ENCODE measurements at places on chromosomes 5 and 9.

GRCh38 chr5:58773744-58774441, 191.0 kb downstream of the RAB3C start:
- no peak for DNase-seq

- no peak for DNase-seq
Measured at GRCh38 chr9:4164356-4164755, 135.5 kb downstream of the GLIS3 start.

DNA sequence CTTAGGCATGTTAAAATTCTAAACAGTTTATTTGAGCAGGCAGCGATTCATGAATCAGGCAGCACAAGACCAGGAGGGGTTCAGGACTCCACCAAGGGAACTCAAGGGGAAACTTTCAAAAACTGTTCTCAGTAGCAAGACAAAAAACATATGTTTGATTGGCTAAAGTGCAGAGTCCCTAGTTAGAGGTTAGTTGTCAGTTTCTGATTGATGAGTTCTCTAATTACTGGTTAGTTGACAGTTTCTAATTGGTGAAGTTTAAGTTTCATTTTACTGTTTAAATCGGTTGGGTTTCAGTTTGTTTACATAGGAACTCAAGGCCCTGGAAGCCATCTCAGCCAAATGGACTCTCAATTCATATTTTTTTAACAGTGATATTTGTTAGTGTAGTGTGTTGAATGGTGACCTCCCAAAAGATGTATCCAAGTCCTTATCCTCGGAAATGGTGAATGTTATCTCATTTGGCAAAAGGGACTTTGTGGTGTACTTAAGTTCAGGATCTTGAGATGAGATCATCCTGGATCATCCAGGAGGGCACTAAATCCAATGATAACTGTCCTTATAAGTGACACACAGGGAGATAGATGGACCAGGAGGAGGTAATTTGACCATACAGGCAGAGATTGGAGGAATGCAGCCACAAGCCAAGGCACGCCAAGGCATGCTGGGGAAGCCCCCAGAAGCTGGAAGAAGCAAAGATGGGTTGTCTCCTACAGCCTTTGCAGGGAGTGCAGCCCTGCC, 219.2 kb upstream of the RAI14 start:
- DNase-seq, result no peak

DNA sequence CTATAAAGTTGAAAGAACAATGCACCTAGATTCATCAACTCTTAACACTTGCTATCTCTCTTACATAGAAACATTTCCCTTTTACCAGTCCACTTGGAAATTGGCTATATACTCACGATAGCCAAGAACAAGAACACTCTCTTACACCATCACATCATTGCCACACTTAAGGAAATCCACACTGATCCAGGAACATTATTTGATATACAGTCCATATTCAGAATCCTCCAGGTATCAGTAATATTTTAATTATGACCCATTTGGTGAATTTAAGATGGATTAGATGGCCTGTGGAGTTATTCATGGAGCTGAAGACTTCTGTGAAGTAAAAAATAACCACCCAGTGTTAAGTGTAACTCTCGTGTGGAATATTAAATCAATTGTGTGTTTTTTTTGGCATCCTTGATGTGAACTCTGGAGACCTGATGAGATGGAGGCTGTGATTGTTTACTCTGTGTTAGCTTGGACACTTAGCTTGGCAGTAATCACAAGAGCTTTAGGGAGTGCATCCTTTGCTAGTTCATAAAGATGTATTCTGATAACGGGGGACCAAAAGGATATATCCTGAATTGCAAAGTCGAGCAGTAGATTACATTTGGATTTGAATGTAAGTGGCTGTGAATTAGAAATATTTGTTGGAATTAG, 52.0 kb upstream of the ABL1 start:
- DNase-seq, result no peak

GRCh38 chr5:150055326-150056074, 30.9 kb downstream of the CSF1R start:
- DNase-seq, result no peak

DNA sequence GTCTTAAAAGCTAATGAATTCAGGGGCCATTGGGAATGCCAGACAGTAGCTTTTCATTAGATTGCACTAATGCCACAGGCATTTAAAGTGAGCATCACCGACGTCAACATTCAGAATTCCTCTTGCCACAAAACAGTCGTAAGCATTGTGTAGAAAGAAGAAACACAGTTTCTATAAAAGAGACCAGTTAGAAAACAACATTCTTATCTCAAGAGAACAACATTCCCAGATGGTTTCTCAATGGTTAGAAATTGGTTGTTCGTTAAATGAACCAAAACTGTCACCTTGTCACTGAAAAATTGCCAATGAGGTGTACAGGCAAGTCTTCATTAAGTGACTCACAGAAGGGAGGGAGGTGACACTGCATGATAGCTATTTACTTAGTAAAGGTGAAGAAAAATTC, 401.6 kb upstream of the PRR16 start:
- DNase-seq, result peak; percentile 73

- no peak for DNase-seq
Measured at GRCh38 chr9:133938086-133938485, 54.0 kb downstream of the VAV2 start.

- no peak for DNase-seq
Measured at GRCh38 chr5:150305557-150305956, 2.9 kb upstream of the ARSI start.

DNA sequence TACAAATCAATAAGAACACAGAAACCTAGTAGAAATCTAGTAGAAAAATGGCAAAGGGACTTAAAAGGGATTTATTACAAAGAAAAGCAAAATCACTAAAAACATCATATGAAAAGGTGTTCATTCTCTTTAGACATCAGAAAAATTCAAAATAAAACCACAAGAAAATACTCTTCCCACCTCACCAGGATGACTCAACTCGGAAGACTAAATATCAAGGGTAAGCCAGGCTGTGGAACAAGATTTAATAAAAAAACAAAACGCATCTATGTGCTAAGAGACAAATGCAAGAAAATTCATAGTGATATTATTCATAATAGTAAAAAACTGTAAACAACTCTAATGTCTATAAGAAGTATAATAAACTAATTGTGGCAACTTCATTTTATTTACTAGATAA, 181.6 kb upstream of the GHR start:
- DNase-seq, result no peak

GRCh38 chr5:142610176-142611001, 75.5 kb downstream of the FGF1 start:
- no peak for DNase-seq

GRCh38 chr5:174436750-174437149, 287.6 kb upstream of the MSX2 start:
- DNase-seq, result no peak

GRCh38 chr9:89777544-89777943, 172.7 kb downstream of the GADD45G start:
- no peak for DNase-seq

DNA sequence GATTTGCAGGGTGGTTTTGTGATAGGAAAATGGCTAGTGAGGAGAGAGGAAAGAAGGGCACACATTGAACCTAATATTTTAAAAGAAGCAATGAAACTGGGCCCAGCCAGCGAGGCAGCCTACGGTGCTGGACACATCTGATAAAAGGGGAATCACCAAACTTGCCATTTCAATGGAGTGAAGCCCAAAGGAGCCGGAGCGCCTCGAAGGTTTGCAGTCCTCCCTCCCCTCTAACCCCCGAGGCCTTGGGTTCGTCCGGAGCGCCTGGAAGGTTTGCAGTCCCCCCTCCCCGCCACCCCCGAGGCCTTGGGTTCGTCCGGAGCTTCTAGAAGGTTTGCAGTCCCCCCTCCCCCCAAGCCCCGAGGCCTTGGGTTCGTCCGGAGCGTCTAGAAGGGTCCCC, 132.6 kb downstream of the TENT4A start:
- no peak for DNase-seq

DNA sequence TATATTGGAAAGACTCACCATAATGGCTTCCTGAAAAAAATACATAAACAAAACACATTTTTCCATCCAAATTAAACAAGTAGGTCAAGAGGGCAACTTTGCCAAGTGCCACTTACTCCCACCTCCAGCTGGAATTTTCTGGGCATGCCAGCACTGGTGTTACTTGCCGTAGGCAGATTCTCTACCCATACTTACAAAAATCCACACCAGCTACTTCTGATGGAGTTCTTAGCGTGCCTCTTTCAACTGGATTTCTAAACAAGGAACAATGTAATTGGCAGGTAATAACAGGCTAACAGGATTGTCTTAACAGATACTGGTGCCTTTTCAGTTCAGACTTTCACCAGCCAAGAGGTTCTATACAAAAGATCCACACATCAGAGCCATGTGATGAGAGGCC, 301.4 kb downstream of the MLLT3 start:
- no peak for DNase-seq

DNA sequence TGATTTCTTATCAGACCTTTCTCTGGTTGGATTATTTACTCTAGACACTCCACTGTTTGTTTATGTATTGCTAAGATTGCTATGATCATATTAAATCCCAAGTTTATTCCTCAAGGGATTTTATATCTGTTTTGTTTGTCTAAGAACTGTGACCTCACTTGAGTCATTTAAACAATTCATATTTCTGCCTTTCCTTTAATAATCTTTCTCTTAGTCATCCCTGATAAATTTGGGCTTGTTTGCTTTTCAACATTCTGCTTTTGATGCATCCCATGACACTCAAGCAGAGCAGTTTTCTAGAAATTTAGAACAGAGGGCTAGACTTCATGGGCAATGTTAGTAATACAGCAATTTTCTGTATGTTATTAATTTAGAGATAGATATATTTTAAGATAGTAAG, 231.6 kb upstream of the TNC start:
- DNase-seq, result peak; percentile 18

DNA sequence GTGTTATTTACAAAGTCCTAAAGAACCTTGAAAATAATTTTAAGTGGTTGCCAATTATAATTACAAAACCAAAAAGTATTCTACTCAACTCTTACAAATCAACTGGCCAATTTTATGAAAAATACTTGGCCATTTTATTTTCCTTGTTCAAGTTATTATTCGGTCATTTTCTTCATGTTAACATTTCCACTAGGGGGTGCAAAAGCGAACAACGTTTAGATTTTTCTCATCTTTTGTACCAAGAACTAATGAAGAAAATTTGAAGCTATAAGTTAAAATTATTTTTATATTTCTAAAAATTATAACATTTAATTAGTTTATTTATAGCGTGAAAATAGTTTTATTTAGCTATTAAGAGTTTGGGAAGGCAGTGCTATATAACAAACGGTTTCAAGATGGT, 1453.3 kb downstream of the MAT2B start:
- no peak for DNase-seq

DNA sequence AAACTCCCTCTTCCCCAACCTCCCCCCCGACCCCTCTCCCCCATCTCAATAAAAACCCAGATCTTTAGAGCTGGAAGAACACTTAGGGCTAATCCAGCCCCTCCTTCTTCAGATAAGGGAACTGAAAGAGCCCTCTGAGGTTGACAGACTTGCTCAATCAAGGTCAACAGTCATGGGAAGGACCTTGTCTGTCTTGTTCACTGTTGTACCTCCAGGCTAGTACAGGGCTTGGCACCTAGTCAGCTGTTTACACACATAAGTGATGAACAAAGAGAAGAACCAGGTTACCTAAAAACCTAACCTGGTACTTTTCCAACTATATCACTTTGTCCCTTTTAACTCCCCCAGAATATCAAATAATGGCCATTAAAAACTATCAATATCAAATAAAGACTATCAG, 2.4 kb downstream of the TTC39B start:
- DNase-seq, result no peak

GRCh38 chr5:96855031-96855872, 21.0 kb upstream of the ERAP2 start:
- DNase-seq, result peak; percentile 50

DNA sequence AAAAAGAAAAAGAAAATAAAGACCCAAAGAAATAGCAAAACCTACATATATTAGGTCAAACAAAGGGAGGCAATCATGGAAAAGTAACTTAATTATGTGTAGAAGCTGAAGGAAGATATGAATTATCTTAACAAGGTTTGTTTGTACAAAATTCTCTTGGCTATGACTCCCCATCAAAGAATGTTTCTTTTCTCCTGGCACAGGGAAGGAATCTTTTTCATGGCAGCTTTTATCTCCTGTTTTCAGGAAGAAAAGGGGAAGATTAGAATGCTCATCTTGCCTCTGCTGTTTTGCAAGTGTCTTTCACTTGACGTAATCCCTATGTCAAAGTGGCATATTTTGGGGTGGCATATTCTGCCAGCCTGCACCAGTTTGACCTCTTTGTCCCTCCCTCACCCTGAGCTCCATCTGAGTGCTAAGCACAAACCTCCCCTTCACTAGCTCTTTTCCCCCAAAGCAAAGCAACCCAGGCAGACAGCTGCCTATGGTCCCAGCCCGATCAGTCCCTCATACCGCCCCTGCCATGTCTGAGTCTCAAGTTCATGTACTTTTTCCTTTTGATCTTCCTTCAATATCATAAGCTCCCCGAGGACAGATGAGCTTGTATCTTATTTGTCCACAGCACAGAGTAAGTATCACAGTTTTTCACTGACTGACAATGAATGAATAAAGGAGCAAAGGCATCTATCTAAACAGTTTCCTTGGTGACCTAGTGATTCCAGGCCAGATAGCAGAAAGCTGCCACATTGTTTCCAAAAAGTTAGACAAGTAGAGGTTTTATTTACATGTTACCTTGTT, 242.8 kb upstream of the ANKRD55 start:
- no peak for DNase-seq

- DNase-seq, result peak; percentile 23
Measured at GRCh38 chr9:13140843-13141592, 138.5 kb downstream of the MPDZ start.

- DNase-seq, result no peak
Measured at GRCh38 chr9:107949061-107949460, 459.5 kb upstream of the KLF4 start.

DNA sequence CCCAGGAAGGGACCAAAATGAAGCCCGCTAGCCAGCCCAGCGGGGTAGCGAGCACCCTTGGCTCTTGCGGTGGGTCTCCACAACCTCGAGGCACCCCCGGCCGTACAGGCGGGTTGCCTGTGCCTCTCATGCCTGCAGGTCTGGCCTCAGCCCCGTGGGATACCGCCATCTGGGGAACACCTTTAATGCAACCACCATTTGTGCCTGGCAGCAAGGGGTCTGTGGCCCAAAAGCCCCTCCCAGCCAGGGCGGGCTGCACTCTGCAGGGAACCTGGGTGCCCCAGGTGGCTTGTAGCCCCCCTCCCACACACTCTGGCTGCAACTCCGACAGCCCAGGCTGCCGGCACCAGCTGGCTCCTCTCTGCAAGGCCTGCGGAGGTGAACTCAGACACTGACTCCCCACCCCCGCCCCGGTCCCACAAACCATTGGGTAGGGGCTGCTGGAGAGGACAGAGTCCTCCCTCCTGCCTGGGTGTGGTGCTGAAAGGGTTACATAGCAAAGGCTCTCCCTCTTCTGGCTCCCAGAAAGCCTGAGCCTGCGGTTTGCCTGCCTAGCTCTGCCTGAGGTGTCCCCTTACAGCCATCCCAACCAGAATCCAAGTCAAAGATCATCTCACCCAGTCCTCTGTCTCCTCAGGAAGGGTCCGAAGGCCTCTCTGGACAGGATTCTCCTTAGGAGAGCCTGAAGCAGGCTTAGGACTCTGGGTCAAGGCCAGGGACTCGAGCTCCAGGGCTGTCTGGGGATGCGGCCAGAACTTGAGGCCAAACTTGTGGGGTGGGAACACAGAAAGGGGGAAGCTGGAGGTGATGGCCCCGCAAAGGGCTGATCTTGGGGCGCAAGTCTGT, 109.4 kb downstream of the PSD2 start:
- DNase-seq, result peak; percentile 4
